ENCODE measurements at places on chromosomes 13 and 19.

- no peak for DNase-seq
Measured at GRCh38 chr13:109858319-109858718, 71.9 kb upstream of the IRS2 start.

DNA sequence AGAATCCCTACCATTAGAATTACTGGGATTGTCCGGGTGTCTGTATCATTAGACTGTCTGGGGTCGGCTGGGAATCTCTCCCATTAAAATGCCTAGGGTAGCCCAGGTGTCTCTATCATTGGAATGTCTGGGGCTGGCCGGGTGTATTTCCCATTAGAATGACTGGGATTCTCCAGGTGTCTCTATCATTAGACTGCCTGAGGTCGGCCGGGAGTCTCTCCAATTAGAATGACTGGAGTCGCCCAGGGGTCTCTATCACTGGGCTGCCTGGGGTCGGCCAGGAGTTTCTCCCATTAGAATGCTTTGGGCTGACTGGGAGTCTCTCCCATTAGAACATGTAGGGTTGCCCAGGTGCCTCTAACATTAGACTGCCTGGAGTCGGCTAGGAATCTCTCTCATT, 1560.7 kb downstream of the UQCRFS1 start:
- no peak for DNase-seq

DNA sequence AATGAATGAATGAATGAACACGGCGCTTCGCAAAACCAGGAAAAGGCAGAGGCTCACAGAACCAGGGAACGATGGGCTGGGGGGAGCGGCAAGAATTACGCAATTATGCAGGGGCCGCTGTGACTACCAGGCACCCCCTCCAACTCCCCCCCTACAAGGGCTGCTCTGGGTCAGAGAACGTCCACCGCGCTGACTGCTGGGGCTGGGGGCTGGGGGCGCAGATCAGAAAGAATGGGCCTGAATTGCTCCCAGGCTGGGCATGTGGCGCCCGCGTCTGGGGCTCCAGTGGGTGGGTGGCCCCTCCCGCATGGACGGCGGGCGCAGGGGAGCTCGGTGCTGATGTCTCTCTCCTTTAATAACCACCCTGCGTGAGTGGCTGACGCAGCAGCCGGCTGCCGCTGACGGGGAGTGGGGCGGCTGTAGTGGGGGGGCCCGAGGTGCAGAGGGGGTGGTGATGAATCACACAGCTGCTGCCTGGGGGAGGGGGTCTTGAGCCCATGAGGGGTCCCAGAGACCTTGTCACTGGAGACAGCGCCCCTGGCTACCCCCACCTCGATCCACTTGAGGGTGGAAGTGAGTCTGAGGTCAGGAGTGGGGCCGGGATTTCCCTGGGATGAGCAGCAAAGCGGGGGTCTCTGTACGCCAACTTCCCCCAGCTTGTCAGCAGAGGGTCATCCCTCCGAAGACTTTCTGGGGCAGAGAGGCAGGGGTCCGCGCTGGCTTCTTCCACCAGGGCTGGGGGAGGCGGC, 1.5 kb upstream of the CIRBP start:
- DNase-seq = no peak

GRCh38 chr19:33402421-33403220, 29.1 kb downstream of the CEBPG start:
- no peak for DNase-seq

DNA sequence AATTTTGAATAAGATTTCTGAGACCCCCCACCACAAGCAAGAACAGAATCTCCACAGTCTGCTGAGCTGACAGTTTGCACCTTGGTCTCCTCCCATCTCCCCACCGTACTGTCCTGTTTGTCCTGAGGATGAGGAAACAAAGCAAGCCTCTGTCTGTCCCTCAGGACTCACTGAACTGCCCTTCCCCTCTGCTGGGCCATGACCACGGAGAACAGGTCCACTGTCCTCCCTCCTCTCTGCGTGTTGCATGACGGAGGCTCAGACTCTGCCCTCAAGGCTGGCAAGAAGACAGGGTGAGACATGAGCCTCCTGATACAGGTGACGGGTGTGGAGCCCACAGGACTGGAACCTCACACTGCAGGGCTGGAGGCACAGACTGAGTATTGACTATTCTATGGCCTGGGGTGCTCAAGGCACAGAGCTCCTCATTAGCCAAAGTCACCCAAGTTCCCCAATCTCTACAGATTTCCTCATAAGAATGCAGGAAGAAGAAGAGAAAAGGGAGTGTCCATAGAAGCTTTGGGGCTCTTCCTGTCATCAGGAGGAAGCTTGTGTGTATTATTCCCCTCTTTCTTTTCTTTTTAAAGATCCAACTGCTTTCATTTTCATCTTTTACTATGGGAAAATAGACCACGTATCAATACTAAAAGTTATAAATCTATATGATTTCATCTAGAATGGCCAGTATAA, 22.4 kb upstream of the RGCC start:
- DNase-seq = no peak

DNA sequence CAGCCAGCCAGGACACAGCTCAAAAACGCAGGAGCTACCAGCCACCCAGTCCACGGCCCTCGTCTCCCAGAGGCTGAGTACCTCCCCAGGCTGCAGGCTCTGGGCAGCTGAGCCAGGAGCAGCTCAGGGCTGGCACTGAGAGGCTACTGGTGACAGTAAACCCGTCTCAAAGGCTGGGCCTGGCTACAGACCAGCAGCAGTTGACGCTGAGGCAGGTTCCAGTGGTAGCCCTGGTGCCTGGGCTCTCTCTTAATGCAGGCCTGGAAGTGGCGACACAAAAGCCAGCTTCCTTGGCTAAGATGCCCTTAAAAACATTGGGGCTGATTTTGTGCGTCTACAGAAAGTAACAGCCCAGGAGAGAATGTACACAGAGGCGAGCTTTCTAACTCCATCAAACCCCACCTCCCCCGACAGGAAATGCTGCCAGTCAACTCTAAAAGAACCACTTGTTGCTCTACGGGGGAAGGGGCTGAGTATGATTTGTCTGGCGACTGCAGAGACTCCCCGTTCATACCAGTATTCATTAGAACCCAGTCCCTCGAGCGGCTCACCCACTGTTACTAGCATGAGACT, 126.3 kb downstream of the STK24 start:
- DNase-seq = no peak

DNA sequence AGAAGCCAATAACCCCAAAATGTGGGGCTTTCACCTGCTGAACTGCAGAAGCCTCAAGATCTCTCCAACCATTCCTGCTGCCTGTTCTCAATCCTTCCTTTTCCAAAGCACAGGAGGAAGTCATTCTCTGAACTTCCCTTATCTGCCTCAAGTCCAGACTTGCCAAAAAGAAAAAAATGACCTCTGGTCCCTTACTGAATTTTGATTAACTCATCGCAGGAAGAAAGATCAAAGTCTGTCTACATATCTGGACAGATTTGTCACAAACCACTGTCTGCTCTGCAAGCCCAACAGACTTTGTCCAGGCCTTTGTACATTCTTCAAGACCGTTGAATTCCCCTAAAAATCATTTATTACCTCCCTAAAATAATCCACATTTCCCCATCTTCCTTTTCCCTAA, 126.5 kb upstream of the NBEA start:
- DNase-seq = no peak

DNA sequence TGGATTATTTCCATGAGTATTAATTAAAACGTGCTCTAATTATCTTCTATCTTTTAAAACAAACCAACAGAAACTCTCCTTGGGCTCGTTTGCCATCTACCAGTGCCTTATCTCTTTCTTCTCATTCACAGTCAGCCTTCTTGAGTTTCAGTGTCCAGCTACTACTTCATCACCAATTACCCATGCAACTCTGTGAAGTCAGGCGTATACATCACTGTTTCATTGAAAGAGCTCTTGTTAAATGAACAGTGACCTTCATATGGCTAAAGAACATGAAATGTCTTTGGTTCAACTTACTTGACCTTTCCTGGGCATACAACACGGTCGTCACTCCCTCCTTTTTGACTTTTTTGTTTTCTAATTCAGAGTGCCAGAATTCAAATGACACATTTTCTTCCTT, 5.2 kb upstream of the IFT88 start:
- DNase-seq = no peak

DNA sequence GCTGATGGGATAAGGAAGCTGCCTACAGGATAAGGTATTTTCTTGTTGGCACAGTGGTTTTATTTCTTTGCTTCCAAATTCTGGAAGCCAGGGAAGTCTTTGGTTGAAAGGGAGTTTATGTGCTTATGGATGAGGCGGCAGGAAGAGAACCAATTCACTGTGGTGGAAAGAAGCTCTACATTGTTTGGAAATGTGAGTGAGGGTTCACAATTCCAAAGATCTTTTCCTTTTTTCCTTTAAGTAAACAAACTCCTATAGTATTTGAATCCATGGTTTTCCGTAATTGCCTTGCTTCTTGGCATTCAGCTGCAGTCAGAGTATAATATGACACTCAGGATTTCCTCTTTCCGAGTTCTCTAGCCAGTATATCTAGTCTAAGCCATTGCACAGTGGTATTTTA, 86.2 kb downstream of the TEX29 start:
- DNase-seq = no peak

GRCh38 chr13:50584856-50585580, 258.5 kb downstream of the DLEU7 start:
- no peak for DNase-seq

GRCh38 chr13:80374444-80374843, 33.5 kb upstream of the SPRY2 start:
- DNase-seq = no peak

GRCh38 chr13:20401931-20402856, 123.5 kb downstream of the CRYL1 start:
- no peak for DNase-seq

DNA sequence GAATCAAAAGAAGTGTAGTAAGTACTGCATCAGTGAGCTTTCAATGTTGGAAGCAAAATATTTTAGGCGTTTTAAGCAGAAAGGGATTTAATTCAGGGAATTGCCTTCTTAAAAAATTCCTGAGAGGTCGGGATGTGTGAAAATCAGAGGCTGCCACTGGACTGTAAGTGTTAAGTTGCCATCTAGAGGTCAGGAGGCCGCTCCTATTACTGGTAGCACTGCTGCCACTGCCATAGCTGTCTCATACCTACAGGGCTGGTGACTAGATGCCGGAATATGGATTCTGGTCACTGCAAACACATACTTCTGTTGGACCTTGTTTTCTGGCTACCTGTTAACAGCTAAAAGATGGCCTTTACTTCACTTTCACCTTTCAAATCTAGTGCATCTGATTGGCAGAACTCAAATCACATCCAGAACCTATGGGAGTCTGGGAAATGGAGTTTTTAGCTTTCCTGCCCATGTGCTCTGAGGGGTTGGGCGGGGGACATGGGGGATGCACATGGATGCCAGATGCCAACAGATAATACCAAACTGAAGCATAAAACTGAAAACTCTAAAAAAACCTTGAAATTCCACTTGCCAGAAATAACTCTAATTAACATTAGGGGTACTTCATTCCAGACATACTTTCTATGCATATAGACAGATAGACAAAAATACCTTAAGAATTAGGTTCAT, 29.8 kb downstream of the DGKH start:
- DNase-seq = no peak

DNA sequence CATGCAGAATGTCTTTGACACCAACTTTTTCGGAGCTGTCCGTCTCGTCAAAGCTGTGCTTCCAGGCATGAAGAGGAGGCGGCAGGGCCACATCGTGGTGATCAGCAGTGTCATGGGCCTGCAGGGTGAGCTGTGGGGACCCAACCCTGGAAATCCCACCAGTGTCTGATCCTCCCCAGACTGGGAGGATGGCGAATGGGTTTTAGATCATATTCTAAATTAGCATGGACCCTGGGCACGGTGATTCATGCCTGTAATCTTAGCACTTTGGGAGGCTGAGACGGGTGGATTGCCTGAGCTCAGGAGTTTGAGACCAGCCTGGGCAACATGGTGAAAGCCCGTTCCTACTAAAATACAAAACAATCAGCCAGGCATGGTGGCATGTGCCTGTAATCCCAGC, 5.5 kb downstream of the RDH8 start:
- DNase-seq = no peak

DNA sequence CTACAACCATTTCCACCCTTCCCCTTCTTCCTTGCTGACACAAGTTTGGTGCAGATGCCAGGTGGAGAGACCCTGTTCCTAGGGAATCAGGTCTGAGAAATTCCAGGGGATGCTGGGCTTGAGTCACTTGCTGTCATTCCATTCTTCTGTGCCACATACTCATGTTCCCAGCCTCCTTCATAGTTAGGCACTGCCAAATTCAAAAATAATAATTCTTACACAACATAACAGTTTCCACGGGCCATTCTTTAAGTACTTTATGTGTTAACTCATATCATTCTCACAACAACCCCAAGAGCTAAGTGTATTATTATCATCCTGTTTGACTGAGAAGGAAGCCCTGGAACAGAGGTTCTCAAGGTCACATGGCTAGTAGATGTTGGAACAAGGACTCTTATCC, 27.1 kb upstream of the POMP start:
- no peak for DNase-seq

DNA sequence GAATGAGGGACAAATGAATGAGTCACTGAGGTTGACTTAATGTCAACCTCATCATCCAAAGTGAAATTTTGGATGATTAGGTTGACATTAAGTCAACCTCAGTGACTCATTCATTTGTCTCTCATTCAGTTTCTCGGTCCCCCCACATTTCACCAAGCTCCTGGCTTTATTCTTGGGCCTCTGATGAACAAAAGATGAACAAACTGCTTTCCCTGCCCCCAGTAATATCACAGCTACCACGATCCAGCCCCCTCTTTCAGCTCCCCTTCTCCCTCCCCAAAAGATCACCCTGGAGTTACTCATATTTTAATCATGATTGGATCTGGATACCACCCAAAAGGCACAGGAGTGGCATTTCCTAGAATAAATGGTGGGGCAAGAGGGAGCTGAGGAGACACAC, 10.8 kb downstream of the CEACAM18 start:
- DNase-seq = no peak

- no peak for DNase-seq
Measured at GRCh38 chr19:1085676-1086442, 9.3 kb downstream of the POLR2E start.

GRCh38 chr19:54062643-54063042, 1.1 kb downstream of the VSTM1 start:
- no peak for DNase-seq

DNA sequence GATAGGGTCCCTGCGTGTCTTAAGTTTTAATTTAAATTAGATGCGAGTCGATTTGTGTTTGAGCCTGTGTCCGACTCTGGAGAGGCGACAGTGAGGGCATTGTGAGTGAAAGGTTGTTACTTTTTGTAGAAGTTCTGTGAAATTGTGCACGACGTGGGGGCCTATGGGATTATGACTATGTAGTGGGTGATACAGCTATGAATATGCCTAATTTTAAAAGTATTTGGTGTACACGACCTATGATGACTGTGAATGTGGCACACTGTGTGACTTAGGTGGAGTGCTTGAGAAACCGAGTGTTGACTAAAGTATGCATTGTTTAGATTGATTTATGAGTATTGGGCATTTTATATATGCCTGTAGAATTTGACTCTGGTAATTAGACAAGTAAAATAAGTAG, 646 bp downstream of the ZNF567 start:
- peak; percentile 5 for DNase-seq

DNA sequence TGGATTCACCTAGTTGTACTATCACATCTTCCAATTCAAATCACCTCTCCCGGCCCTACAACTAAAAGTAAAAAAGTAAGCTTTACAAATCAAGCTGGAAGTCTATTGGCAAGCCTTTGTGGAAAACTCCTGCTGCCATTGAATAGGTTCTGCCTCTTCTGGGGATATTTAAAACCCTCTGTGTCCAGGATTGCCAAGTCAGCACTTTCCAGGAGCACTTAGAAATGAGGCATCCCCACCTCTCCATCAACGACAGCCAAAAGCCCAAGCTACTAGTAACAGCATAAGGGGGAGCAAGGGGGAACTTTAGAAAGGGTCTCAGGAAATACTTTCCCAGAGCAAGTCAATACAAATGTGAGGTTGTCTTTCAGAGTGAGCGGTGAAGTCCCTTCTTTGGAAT, 85.0 kb upstream of the OBI1 start:
- no peak for DNase-seq

GRCh38 chr19:41420101-41420880, 6.9 kb downstream of the B3GNT8 start:
- no peak for DNase-seq
